ENCODE measurements at places on chromosomes 4 and X.

DNA sequence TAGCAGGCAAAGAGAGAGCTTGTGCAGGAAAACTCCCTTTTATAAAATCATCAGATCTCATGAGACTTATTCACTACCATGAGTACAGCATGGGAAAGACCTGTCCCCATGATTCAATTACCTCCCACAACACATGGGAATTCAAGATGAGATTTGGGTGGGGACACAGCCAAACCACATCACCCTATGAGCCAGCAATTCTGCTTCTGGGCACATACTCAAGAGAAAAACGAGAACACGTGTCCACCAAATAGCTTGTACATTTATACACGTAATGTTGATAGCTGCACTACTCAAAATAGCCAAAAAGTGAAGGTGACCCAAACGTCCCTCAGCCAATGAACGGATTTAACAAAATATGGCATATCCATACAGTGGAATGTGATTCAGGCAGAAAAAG is 94.5 kb upstream of the DHRSX start:
- DNase-seq: no peak

DNA sequence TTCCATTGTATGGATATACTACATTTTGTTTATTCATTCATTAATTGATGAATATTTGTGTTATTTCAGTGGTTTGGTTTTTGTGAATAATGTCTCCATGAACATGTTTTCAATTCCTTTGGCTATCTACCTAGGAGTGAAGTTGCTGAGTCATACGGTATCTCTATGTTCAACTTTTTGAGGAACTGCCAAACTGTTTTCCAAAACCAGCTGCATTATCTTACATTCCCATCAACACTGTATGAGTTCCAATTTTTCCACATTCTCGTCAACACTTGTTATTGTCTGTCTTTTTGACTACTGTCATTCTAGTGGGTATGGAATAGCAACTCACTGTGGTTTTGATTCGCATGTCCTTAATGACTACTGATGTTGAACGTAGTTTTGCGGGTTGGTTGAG is 388.6 kb upstream of the MAGEB2 start:
- no peak for DNase-seq

GRCh38 chr4:163492951-163493504 is 1.5 kb upstream of the TMA16 start:
- no peak for DNase-seq

GRCh38 chr4:102451266-102451665 is 49.9 kb upstream of the NFKB1 start:
- no peak for DNase-seq

DNA sequence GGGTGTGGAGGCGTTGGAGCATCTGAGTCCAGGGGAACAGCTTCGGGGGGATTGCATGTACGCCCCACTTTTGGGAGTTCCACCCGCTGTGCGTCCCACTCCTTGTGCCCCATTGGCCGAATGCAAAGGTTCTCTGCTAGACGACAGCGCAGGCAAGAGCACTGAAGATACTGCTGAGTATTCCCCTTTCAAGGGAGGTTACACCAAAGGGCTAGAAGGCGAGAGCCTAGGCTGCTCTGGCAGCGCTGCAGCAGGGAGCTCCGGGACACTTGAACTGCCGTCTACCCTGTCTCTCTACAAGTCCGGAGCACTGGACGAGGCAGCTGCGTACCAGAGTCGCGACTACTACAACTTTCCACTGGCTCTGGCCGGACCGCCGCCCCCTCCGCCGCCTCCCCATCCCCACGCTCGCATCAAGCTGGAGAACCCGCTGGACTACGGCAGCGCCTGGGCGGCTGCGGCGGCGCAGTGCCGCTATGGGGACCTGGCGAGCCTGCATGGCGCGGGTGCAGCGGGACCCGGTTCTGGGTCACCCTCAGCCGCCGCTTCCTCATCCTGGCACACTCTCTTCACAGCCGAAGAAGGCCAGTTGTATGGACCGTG is 2.2 kb downstream of the AR start:
- DNase-seq: no peak

- no peak for DNase-seq
Observed at GRCh38 chr4:155866177-155866576, at the start of gene ASIC5. Gene ASIC5, minus strand, starts transcription at chr4:155866277. Its CDS starts 51 bp downstream, at chr4:155866226.

- no peak for DNase-seq
Observed at GRCh38 chr4:112083587-112084347, 61.5 kb upstream of the FAM241A start.

DNA sequence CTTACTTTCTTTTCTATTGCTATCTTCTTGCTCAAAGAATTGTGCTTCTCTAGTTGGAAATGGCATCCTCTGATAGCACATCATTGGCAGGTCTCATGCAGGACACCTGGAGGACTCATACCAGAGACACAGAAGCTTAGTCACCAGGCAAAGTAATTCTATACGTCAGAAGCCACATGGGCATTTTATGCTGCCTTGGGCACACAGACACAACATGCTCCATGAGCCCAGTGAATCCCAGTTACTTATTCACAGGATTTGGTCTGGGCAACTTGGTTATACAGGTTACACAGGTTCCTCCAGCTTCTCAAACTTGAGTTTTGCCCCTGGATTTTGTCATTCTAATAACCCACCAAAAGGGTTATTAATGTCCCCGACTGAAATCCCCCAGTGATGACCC is 7.1 kb downstream of the RASSF6 start:
- DNase-seq: no peak

- no peak for DNase-seq
Observed at GRCh38 chrX:133085785-133086184, 11.1 kb downstream of the USP26 start.

GRCh38 chr4:78512357-78512920 is 39.1 kb upstream of the ANXA3 start:
- no peak for DNase-seq

DNA sequence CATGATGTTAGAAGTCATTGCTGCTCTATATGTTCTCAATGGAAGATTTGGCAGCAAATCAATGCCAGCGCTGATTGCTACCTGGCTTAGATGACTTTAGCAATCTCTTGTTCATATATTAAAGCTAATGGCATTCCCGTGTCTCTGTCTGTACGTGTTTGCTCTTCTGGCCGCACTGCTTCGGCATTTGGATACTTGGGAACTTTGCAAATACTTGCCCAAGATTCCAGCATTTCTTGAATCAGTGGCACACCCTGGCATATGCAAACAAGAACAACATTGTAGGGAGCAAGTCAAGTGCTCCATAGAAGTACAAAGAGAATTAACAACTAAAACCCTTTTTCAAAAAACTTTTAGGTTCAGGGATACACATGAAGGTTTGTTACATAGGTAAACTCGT is 128.9 kb upstream of the TMEM164 start:
- no peak for DNase-seq

GRCh38 chr4:152075253-152075928 is 314.6 kb upstream of the GATB start:
- DNase-seq: no peak

- DNase-seq: no peak
Observed at GRCh38 chr4:6109842-6110560, 90.3 kb downstream of the JAKMIP1 start.

DNA sequence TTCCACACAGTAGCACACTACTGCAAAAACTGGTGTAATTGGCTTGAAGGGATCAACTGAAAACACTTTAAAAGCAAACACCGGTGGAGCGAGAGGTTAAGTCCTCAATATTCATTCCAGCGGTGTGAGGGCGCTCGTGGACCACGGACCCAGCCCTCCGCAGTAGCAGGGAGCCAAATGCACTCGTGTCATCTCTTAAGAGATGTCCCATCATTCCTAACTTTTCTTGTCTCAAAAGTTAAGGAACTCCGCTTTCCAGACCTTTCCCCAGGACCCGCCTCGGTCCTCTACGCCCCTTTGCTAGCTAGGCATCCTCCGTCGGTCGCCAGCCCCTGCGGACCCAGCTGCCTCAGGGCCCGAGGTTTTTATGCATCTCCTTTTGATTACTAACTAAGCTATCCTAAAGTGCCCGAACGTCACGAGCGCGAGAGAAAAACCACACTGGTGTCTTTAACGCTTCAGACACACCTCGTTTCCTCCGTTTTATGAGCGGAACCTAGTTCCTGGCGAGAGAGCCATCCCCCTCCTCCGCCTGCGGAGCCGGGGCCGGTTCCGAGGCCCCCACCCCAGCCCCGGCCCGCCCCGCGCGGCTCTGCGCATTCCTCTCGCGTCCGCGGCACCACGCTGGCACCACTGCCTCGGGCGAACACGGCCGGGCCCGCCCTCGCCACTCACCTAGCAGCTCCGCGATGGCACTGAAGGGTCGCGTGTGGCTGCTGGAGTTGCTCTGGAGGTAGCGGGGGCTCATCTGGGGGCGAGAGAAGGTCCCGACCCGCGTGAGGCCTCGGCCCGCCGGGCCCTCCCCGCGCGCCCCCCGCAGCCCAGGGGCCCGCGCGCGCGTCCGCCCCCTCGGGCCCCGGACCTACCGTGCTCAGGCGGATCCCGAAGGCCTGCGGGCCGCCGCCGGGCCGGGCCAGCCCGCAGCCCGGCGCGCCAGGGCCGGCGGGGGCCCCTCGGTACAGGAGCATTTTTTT is 723 bp downstream of the MORC4 start:
- DNase-seq: peak; percentile 12

- DNase-seq: no peak
Observed at GRCh38 chrX:130994671-130995070, 63.5 kb upstream of the ARHGAP36 start.

DNA sequence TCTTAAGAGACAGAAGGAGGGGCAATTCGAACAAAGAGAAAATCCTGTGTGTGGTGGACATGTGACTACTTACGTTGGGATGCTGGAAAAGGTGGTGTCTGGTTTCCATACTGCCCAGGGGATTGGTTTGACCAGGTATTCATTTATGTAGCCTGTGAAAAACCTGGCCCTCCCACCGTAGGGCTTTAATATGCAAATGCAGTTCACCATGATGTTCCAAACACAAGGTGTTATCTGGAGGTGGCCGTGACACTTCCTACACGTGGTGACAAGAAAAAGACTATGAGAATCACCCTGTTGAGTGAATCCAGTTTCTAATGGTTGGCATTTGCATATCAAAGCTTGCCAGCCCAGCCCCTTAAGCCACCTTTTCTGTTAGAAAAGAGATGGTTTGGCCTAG is 27.9 kb downstream of the UGT2B4 start:
- no peak for DNase-seq

DNA sequence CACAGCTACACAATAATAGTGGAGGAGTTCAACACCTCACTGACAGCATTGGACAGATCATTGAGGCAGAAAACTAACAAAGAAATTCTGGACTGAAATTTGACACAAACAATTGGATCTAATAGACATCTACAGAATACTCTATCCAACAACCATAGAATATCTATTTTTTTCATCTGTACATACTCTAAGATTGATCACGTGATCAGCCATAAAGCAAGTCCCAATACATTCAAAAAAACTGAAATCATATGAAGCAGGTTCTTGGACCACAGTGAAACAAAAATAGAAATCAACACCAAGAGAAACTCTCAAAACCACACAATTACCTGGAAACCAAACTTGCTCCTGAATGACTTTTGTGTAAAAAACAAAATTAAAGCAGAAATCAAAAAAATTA is 12.2 kb upstream of the IDS start:
- DNase-seq: no peak

DNA sequence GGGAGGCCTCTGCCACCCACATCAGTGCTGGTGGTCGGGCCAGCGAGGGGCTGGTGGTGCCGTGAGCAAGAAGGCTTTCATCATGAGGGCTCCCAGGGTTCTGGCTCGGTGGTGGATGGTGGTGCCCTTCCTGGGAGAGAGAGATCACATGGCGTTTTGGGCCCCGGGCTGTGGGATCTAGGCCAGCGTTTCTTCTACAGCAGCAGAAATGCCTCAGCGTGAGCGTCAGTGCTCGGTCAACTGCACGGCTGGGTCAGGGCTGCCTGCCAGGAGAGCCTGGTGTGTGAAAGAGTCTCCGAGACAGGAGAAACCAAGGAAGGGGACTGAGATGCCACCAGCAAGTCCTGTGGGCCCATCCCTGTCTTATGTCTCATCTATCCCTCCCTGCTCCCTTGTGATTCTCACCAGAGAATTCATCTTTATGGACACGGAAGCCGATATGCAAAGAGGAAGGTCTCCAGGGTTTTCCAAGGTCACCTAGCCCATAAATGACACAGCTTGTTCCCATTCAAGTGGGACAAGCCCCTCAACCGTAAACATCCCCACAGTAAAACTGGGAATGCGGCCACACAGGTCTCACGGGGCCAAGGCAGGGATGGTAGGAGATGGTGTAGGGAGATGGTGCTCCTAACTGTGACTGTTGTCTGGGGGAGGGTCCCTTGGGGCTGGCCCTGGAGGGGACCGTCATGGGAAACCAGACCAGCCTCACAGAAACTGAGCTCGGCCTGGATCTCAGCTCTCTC is 99.2 kb downstream of the SORCS2 start:
- no peak for DNase-seq

- DNase-seq: no peak
Observed at GRCh38 chr4:7872264-7872771, 67.3 kb downstream of the AFAP1 start.

- no peak for DNase-seq
Observed at GRCh38 chr4:159444678-159445077, 341.8 kb downstream of the RAPGEF2 start.

DNA sequence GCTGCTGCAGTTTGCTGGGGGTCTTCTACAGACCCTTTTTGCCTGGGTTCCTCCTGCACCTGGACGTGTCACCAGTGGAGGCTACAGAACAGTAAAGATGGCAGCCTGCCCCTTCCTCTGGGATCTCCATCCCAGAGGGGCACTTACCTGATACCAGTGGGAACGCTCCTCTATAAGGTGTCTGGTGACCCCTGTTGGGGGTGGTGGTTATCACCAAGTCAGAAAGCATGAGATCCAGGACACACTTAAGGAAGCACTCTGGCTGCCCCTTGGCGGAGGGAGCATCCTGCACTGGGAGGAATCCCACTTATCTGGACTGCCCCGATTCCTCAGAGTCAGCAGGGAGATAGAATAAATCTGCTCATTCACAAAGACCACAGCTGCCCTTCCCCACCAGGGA is 218.9 kb upstream of the GALNTL6 start:
- DNase-seq: no peak
